GM04504 (cell line): ENCODE measurements at places on chromosomes 7 and 10.

- DNase-seq = no peak
Measured at GRCh38 chr10:28721318-28721951, 44.1 kb downstream of the BAMBI start.

GRCh38 chr10:23094786-23095403 is 484 bp upstream of the MSRB2 start:
- DNase-seq = no peak

DNA sequence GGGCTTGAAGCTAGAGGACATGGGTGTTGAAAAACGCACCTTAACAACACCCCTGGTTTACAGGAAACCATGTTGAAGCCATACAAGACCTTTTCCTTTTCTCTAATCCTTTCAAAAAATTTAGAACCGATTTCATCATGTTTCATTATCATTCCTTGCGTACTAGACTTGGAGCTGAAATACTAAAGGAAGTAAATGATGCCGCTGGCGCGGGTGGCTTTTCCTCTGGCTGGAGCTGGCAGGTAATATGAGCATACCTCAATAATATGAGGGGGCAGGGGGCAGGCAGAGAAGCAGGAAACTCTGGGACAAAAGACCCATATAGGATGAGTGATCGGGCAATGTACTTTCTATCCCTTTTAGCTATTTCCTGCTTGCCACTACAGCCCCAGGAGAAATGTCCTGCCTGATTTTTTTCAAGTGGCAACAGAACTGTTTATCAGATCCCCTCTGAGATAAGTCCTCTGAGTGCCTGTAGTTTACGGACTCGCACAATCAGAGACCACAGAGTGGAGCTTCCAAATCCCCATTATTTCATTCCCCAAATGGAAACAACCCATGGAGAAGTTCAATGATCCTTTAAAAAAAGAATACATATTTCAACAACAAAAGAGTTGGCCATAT is 450.1 kb downstream of the KCNMA1 start:
- no peak for DNase-seq

- peak; percentile 48 for DNase-seq
Measured at GRCh38 chr7:102992938-102993717, 80.3 kb downstream of the LRRC17 start.

DNA sequence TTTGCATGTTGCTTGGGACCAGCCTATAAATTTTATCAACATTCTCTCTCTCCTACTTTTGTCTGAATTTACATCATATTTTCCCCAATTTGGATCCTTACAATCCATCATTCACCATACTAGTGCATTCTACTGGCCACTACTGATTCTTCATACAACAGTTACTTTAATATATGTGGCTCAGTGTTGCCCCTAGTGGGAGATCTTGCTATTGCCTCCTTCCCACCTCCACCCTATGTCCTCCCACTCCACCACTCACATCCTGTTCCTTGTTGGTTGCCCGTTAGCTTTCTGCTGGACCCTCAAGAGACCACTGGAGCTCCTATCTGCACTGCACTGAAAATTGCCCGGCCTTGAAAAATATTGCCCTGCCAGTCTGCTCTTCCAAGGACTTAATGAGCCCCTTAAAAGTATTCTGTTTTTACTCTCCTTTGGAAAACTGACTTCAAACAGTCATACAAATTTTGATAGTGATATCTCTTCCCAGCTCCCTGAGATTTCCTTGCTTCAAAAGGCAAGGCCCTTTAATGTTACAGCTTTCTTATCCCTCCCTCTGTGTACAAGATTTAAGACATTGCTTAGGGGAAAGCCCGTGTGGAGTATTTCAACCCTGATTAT is 243.2 kb upstream of the TMEM229A start:
- no peak for DNase-seq

DNA sequence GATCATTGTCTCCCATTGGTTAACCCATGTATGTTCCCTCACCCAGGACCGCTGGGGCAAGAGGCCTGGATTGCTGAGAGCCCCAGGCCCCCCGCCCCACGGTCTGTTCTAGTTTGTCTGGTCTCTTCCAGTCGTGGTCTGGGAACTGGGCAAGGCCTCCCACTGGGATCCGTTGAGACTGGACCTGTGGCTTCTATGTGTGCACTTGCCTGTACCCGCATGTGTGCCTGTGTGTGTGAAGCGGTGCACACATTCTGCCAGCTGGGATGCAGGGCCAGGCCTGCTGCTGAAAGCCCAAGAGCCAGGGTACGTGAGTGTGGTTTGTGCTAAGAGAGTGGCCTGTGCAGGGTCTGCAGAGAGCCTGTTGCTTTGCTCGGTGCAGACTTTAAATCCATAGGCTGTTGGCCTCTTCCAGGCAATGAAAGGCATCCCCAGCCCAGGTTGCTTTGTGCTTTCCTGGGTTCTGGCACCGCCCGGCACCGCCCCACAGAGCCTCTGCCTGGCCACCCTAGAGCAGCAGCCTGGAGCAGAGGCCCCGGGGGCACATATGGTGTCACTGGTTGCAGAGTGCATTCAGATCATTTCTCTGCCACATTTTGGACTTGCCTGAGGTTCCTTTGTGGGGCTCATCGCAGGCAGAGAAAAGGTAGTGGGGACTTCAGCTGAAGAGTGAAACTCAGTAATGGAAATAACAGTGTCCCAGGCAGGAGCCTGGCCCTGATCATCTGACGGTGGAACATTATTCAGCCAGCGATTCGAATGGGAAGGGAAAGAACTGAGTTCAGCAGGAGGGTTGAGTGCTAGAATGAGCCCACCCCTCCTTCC is 215.5 kb downstream of the GLRX3 start:
- no peak for DNase-seq

DNA sequence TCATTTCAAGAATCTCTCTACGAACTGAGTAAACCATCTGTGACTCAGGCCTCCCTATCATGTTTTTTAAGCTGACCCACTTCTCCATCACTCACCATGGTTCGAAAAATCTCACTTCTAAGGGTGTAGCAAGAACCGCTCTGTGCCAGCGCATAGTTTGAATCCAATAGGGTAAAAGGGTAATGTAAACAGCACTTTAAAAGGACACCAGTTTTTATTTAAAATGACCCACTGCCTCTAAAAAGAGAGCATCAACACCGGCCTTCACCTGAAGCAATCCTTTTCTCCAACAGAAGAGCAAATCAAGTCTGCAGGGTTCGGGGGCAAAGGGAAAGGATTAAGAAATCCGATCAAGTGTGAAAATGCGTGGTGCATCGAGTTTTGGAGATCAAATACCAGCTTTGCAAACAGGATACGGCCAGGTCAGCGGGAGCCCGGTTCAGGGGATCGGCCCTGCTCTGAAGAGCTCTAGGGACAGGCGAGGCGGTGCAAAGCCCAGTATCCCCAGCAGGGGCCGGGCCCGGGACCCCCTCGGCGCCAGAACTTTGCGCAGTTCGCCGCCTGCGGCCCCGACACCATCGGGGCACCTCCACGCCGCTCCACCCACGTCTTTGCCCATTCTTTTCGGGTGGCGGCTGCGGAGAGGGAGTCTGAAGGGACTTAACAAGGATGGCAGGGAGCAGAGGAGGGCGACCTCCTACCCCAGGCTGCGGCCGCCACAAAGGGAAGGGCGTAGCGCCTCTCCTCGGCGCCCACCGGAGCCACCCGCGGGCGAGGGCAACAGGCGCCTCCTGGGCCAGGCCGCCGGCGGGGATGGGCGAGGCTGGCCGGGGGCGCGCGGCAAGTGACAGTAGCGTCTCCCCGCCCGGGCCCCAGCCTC is 842 bp downstream of the NMT2 start:
- no peak for DNase-seq
